ENCODE measurements at places on chromosomes 5 and 9.

DNA sequence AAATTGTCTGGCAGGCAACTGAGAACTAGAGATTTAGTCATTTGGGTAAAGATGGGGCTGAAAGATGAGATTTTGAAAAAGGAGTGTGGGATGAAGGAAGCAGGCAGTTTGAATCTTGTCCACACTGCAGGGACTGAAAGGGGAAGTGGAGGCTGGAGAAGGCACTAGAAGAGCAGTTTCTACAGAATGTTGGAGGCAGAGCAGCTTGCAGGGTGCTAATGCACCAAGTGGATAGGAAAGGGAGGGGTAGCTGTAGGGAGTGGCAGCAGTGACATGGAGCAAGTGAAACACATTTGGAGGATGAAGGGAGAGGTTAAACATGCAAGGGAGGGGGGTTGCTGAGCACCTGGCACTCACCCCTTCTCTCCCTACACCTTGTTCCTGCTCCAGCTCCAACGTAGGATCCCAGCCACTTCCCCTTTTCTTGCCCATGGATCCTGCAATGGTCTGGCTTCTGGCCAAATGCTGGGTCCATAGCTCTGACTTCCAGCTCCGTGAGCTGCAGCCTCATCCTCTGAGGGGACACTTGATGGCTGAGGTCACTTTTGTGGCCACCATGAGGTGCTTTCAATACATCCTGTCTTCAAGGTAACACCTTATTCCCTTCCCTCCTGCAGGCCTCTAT lies 30.0 kb upstream of the FGD3 start:
- DNase-seq = no peak

GRCh38 chr9:96086936-96087571 lies 211.6 kb downstream of the ERCC6L2 start:
- no peak for DNase-seq

GRCh38 chr9:133782157-133783130 lies 44.3 kb upstream of the SARDH start:
- DNase-seq = peak; percentile 50

- no peak for DNase-seq
Observed at GRCh38 chr5:132850066-132850465, 16.2 kb downstream of the GDF9 start.

DNA sequence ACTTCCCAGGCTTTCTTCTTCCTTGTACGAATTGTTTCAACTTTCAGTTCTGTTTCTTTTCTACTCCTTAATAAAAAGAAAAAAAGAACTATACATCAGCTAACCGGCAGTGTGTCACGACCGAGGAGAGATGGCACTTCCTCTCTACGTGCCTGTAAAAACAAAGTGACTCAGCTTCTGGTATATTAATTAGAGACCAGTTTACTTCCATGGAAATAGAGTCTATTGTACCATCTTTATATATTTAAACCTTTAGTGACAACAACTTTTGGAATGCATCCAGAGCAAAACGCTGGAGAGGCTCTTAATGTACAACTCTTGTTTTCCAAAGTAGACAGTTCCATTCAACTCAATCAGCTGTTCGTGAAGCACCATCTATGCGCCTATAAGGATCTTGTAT lies 94.5 kb upstream of the LIFR start:
- no peak for DNase-seq

GRCh38 chr9:36791222-36791950 lies 218.7 kb downstream of the MELK start:
- no peak for DNase-seq

GRCh38 chr5:181100121-181100875 lies 30.7 kb downstream of the OR2V1 start:
- DNase-seq = no peak

DNA sequence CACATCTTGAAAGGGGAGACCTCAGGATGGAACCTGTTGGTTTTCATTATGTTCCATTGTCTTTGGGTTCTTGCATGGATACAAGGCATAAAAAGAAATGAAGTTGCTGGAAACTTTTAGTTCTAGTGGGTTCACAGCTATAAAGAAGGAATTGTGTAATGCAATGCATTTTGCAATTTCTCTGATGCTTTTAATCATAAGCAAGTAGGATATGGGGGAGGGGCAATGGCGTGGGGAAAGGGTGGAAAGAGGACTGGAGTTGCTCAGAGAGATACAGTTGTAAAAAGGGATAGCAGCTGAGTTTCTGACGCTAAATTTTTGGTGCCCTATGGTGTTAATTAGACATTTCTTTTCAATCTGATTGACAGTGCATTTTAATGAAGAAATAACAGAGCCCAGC lies 88.6 kb upstream of the FANCC start:
- no peak for DNase-seq

DNA sequence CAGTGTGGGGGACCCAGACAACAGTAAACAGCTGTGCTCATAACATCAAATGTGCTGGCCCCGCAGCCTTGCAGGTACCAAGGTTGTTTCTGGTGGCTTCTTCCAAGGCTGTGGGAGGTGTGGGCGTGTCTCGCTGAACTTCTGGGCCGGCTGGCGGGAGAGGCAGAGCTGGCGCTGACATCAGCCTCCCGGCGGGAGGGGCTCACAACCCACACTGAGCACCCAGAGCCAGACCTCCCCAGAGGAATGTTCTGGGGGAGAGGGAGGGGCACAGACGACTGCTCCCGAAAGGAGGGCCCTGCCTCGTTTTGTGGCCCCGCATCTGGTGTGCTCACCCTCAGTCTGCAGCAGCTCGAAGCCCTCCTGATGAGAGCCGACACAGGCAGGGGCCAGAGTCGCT lies 6.9 kb upstream of the SLC12A7 start:
- no peak for DNase-seq

GRCh38 chr9:17462869-17463464 lies 115.9 kb upstream of the SH3GL2 start:
- no peak for DNase-seq

DNA sequence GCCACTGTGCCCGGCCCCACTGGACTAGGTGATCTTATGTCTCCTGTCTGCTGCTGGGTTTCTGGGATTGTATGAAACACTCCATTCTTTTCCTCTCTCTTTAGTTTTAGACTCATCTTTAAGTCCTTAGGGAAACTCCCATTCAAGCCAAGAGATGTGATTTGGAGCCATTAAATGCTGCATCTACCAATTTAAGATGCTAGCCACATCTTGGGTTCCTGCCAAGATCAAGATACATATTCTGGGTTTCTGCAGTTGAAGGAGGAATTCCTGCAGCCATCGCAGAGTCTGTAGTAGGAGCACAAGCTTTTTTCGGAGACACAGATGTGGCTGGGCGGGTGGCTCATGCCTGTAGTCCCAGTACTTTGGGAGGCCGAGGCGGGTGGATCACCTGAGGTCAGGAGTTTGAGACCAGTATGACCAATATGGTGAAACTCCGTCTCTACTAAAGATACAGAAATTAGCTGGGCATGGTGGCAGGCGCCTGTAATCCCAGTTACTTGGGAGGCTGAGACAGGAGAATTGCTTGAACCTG lies 23.2 kb downstream of the STXBP1 start:
- no peak for DNase-seq

DNA sequence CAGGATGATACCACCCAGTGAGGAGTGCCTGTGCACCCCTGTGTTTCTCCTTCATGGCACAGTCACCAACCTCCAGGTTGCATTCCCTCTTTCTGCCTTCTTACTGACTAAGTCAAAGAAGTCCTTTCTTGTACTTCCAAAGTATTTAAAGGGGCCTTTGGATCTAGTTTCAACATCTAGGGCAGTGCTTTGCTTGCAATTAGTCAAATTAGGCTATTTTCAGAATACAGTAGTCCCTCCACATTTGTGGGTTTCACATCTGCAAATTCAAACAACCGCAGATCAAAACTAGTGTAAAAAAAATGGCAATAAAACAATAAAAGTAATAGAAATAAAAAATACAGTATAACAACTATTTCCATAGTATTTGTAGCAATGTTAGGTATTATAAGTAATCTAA lies 333.9 kb upstream of the SEMA6A start:
- no peak for DNase-seq

GRCh38 chr9:106600955-106601560 lies 261.9 kb upstream of the ZNF462 start:
- DNase-seq = no peak

- DNase-seq = no peak
Observed at GRCh38 chr5:94702729-94703128, 84.3 kb downstream of the SLF1 start.

GRCh38 chr5:147240266-147240985 lies 5.6 kb downstream of the STK32A start:
- no peak for DNase-seq

- no peak for DNase-seq
Observed at GRCh38 chr5:14039063-14039462, 94.6 kb upstream of the DNAH5 start.

- DNase-seq = no peak
Observed at GRCh38 chr5:112668911-112669310, 68.8 kb upstream of the APC start.

DNA sequence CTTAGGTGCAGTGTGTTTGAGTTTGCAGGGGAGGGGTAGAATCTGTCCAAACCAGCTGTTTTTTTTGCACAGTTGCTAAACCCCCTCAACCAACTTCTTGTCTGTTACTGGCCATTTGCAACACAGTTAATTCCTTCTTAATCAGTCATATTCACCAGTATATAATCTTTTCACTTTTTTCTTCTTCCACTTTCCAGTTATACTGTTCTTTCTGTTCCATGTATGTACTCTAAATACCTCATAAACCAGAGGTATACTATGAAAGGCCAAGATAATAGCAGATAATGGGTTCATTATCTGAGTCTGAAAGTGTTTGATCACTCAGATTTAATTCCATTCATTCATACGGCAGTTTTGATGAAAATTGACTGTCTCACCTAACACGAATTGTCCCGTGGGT lies 11.1 kb downstream of the SMAD5 start:
- DNase-seq = no peak

- no peak for DNase-seq
Observed at GRCh38 chr5:158431369-158432029, 572.6 kb upstream of the CLINT1 start.

DNA sequence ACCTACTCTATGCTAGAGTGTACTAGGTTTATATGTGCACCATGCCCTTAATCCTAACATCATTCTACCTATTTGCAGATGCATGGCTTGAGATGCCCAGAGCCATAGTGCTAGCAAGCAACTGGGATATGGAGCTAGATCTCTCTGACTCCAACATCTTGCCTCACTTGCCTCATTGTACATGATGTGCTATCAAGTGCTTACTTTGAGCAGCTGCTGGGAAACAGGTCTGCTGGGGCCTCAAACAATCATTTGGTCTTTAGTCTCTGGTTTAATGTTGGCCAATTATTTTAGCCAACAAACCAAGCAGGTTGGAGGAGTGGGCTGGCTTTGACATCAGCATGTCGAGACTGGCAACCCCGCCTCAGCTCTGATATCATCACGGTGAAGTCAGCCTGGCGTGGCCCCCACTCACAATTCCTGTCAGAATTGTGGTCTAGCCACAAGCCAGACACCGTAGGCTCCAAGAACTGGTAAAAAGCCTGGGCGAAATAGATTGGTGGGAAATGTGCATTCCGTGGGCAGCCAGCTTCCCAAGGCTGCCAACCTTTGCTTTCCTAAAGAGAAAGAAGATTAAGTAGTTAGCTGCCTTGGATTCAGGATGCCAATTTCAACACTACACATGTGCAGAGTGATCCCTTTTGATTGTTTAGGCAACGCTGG lies 21.1 kb upstream of the GAS1 start:
- no peak for DNase-seq

DNA sequence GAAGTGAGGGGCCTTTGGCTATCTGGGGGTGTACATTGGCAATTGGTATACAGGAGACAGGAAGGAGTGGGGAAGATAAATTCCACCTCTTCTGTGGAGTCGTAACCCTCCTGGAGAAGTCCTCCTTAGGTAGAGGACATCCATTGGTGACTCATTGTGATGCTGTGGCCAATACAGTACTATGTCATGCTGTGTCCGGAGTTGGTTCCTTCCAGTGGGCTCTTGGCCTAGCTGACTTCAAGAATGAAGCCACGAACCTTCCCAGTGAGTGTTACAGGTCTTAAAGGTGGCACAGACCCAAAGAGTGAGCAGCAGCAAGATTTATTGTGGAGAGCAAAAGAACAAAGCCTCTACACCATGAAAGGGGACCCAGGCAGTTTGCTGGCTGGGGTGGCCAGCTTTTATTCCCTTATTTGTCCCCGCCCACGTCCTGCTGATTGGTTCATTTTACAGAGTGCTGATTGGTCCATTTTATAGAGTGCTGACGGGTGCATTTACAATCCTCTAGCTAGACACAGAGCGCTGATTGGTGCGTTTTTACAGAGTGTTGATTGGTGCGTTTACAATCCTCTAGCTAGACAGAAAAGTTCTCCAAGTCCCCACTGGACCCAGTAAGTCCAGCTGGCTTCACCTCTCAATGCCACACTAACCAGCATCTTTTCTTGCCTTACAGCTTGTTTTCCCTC lies 37.3 kb upstream of the FBP1 start:
- no peak for DNase-seq

DNA sequence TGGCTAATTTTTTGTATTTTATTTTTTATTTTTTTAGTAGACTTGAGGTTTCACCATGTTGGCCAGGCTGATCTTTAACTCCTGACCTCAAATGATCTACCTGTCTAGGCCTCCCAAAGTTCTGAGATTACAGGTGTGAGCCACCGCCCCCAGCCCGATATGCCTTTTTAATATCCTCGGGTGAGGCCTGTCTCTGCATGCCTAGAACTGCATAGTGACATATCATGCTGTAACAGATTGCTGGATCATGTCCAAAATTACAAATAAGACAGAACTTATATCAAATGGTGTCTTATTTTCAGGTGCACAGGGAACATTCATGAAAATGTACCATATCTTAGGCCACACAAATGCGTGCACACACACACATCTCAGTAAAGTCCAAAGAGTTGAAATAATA lies 39.1 kb upstream of the PJA2 start:
- no peak for DNase-seq

DNA sequence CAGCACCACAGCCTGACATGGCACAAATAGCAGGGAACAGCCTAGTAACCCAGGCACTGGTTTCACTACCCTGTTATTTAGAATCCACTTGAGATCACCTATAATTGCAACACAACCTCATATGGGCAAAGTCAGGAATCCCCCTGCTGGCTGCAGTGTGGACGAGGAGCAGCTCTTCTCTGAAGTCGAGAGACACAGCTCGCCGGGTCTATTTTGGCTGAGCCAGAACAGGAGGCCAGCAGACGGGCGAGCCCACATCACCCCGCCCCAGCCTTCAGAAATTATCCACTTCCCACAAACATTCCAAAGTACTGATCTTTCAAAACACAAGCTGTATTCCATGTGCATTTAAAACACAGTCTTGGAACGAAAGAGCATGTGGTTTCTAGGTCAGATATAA lies 179.0 kb downstream of the ROR2 start:
- DNase-seq = no peak

DNA sequence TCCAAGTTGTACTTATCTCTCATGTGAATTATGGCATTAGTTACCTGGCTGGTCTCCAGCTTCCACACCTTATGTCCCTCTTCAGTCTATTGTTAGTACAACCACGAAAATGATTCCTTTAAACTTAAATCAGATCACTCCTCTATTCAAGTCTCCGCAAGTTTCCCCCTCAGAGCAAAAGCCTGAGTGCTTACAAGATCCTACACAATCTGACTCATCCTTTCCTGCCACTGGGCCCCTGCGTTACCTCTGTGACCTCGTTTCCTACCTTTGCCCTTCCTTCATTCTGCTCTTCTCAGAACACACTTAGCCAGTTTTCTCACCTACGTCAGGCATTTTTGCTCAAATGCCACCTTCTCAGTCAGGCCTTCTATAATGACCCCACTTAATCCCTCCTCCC lies 45.1 kb upstream of the GLIS3 start:
- no peak for DNase-seq

- no peak for DNase-seq
Observed at GRCh38 chr5:119019949-119020348, 31.6 kb upstream of the DTWD2 start.

GRCh38 chr9:113475031-113475430 lies 11.5 kb downstream of the RGS3 start:
- no peak for DNase-seq

GRCh38 chr5:73626814-73627313 lies 868 bp downstream of the ARHGEF28 start:
- DNase-seq = no peak
